Pulmonary artery endothelial cell (primary cell): ENCODE measurements at places on chromosomes 12 and 14. TPM values are rescaled to one million over a fixed set of nuclear protein-coding genes. Genes with fewer than 3 reads are reported as not detected.

ABCD2 gene
- under 0.01 TPM in 1 of 2 replicates, not detected in the other for total RNA-seq

FAR2 gene
- 36.1 and 64.4 TPM in 2 replicates for total RNA-seq

DNA sequence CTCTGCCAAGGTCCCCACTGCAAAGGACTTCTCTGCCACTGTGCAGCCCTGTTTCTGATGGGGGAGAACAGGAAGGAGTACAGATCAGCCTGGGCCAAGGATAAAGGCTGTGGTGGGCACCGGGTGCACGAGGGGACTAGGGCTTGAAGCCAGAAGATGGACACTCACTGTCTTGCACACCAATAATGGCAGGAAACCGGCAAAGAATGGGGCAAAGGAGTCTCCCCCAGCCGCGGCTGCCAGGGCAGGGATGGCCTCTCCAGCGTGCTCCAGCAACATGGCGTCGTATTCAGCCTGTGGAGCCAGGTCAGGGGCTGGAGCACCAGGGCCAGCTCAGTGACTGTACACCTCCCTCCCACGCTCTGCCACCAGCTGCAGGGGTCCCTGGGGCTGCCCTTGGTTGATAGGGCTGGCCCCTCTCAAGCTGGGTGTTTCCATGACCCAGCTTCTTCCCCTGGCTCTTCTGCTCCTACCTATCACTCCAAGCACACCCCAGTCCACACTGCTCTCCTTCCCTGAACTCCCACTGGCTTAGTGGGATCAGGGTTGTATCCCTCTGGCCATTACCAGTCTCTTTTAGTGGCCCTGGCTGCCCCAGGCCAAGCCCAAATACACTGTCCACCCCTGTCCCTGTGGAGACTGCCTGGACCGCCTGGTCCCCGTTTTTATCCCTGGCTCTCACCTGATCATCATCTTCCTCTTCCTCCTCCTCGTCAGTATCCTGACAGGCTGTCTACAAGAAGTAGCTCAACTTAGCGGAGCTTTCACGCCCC lies 6.3 kb downstream of the IPO4 start:
- no peak for DNase-seq

NEUROD4 gene
- not detected in 2 replicates for total RNA-seq

DAO gene
- not detected in 2 replicates for total RNA-seq
